ENCODE measurements at places on chromosomes 5 and 9.

DNA sequence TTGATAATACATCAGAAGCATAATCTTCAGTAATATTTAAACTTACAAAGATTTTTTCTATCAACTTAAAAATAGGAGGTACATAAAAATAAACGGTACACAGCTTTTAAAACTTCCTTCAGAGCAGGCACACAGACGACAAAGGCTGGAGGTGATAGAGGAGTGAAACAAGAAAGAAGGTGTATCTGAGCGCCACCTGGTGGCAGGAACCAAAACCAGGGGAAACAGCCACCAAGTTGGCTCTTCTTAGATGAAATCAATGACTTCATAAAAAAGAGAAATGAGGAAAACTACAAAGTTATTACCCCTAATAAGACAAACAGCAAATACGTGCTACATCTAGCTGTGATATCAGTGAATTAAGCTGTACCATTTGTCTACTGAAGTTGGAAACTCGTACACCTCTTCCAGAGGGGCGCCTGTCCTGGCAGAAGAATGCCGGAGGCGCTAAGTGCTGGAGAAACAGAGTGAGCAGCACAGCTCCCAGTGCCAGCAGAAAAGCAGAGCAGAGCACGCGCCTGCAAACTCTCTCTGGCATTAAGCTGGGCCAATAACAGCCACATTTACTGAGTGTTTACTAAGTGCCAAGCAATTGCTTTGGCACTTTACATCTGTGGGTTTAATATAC is 85.9 kb downstream of the SETX start:
- peak; percentile 62 for DNase-seq

DNA sequence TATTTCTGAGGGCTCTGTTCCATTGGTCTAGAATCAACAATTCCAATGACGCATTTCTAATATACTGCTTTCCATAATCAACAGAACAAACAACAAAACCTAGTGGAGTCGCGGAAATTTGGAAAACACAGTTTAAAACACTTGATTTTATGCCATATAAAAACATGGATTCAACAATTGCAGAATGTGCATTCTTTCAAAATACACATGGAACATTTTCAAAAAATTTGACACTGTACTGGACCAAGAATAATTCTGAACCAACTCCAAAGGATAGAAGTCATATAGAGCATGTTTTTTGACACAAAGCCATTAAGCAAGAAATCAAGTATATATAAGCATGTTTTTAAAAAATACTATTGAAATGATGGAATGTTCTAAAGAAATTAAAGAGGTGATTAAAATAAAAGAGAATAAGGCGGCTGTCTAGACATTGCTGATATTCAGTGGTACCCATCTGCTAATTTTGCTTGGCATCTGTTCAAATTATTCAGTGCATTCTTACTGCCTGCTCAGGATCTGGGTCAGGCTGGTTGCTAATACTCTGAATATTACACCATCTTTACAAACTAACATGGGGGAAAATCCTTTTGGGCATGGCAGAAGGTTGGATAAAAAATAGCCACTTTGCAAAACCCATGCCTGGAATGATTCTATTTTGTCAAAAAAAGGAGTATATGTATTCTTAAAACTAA is 221.3 kb downstream of the NPR3 start:
- no peak for DNase-seq

DNA sequence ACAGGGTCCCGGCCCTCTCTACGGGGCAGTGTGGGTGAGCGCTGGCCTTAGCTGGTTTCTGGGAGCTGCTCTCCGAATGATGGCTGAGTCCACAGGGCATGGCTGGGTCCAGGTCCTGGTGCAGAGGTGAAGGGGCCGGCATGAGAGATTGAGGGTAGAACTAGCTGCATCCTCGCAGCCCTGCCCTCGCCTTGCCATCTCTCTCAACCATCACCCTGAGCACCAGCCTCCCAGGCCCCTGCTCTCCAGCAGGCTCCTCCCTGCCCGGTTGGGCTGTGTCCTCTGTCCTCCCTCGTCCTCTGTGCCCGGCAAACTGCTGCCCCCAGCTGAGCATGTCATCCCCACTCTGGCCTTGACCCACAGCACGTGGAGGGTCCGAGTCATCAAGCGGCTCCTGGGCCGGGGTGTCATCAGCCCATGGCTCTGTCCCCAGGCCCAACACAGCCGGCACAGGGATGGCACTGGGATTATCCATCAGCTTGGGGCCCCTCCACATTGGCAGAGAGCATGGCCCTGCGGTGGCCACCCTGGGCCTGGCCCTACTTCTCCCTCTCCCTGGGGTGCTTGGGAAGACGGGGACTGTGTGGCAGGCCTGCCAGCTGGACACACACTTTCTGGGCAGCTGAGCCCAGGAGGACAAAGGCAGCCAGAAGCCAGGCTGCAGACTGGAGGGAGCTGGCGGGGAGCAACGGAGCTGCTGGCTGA is 8.4 kb downstream of the FLT4 start:
- DNase-seq, result no peak

DNA sequence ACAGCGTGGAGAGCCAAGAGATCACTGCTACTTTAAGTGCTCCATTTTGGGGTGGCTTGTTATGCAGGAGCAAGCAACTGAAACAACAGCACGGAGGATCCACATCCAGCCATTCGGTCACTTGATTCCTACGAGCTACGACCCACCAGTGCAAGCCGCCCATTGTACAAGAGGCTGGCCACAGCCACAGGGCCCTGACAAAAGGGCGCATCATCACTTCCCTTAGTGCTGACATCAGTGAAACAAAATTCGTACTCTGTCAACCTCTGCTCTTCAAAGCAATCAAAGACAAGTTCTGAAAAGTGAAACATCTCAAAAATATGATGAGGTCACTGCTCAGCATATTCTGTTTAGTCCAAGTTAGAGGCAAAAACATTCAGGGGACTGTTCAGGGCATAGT is 168.4 kb downstream of the GADD45G start:
- no peak for DNase-seq

DNA sequence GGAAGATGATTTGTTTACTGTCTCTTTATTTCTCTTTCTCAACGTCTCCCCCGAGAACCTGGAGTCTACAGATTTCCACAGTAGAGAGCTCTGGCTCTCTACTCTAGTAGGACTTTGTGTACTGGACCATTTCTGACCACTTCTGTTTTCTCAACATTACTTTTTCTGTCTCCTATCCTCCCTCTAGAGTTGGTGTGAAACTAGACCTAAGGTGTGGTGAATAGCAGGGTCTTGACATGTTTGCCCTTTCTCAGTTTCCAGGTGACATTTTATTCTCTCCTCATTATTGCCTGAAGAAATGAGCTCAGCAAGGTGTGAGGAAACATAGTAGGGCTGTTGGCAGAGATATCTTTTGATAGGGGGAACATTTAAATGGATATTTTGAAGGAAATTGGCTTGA is 62.1 kb upstream of the IL6ST start:
- DNase-seq, result no peak

- DNase-seq, result peak; percentile 24
These were observed 9.3 kb upstream of the OR13F1 start for GRCh38 chr9:104494808-104495207.

- DNase-seq, result no peak
These were observed 61.1 kb downstream of the TARS1 start for GRCh38 chr5:33501899-33502298.

DNA sequence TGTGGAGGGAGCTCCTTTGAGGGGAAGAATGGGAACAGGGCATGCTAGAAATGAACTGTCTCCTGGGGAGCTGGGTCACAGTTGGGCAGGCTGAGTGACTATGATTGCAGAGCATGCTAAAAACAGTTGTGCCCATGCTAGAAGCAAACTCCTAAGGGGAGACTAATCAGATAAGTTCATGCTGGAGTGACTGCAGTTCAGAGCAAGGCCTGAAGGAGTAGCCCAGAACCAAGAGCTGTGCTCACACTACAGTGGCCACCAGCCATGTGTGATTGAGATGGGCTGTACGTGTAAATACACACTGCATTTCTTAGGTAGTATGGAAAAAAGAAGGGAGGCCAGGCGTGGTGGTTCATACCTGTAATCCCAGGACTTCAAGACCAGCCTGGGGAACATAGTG is 10.3 kb upstream of the AK1 start:
- DNase-seq, result no peak

DNA sequence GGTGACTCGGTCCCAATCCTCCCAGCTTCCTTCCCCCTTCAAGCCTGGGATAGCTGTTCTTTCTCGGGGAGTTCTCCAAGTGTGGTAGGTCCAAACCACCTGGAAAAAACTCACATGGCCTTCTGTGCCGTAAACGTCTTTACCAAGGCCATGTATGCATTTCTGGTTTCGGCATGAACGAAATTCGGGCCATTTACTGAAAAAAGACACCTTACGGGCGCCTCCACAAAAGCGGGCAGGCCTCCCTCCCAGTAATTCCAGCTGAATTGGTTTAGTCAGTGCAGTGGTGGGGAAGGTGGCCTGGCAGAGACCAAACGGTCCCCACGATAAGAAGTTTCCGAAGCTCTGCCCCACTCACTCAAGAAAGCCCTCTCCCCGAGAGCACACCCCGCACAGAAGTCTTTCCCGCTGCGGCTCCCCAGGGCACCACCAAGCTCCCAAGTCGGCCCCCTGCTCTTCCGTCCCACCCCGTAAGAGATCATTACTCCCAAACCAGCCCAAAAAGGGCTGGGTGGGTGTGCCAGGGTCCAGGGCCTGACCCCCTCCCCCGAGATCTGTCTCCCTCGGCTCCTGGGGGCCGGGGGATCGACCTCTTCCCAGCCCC is 86.3 kb upstream of the MELK start:
- DNase-seq, result no peak

GRCh38 chr5:119255571-119256356 is 100.1 kb upstream of the TNFAIP8 start:
- no peak for DNase-seq

DNA sequence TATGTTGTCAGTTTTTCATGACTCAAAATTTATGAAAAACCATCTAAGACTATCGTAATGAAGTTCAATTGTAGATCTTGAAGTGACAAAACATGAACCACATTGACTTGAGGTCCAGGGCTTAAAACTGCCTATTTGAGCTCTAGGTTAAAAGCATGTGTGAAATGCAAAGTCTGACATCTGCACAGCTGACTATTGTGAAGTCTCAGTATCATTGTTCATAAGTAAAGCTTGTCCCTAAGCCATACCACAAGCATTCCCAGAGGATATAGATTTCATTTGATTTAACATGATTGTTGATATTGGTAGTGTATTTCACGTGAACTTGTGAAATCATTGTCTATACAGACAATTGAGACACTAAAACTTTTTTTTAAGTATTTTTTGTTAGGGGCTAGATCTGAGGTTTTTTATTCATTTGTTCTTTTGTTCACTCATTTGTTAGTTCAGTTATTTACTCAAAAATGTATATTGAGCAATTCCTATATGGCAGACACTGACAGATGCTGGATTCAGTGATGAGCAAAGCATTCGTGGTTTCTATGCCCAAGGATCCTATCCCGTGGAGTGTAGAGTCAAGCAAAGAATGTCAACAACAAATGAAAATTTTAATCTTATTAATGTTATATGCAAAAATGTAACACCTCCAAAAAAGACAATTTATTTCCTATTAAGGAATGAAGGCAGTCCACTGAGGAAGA is 485.2 kb downstream of the RAB3C start:
- DNase-seq, result no peak

DNA sequence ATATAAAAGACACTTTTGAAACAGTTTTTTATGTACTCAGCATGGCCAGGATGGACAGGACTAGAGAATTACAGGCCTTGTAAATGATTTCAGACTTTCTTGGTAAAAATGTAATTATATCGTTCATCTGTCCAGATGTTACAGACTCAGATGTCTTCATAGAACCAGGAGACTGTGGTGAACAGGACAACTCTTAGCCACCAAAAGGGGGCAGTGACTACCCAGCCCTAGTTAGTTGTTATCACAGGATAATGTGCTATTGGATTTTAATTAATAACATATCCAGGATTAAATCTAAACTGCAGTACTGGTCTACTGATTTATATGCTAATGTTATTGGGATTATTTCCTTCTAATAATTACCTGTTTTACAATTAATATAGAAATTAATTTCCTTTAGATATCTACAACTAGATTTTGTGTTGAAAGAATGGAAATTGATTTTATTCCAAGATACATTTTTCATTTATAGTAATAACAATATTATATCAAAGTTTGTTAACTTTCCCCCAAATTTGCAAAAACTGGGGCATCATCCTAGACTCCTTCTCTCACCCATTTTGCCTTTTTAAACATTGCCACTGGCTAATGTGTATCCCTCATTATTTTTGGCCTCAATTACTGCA is 99.4 kb downstream of the MTREX start:
- peak; percentile 11 for DNase-seq

GRCh38 chr9:136043441-136043991 is 51.6 kb downstream of the NACC2 start:
- DNase-seq, result no peak

GRCh38 chr5:75055727-75056144 is 3.4 kb upstream of the GCNT4 start:
- DNase-seq, result no peak

- DNase-seq, result no peak
These were observed 1915.7 kb upstream of the CDH9 start for GRCh38 chr5:28954074-28954473.

DNA sequence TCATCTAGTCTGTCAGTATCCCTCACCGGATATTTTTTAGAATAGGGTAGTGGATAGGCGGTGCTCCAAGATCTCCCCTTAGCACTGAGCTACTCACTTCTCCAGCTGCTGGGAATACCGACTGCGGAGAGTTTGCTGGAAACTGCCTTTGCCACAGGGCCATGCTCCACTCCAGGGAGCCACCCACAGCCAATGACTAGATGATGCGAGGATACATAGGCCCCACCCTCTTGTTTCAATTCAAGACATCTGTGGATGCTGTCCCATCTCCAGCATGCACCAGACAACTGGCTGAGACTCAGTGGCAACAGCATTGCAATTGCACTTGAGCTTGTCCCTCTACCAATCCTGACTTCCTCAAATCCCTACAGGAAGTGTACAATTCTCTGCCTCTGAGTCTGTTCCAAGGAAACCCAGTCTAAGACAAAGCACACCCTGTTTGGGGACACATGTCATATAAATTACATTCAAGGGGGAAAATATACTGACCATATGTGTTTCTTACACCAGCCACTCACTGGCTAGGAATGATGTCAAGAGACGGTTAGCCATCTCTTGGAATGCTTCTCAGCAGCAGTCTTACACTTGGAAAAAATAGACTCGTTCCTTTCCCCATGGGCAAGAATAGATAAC is 312.6 kb upstream of the KIF2A start:
- no peak for DNase-seq

DNA sequence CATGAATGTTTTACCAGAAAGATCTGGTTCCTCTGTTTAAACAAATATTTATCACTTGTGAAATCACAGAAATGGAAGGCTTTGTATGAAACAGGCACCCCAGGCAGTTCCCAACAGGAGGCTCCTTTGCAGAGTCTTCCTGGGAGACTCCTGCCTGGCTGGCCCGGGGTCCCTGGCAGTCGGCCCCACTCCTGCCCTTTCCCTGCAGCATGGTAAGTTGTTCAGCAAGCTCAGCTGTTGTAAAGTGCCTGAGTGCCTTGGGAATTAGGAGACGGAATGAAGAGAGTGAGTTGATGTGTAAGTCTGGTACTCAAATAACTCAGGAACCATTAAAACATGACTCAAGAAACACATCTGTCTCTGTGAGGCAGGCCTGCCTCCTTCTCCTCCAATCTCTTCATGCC is 17.5 kb upstream of the LHFPL2 start:
- DNase-seq, result no peak

All from NCI-H1105 treated with DMSO at 0.1 percent for 48 hours (cell line).